Activated CD4-positive, alpha-beta T cell treated with anti-CD3 and anti-CD28 coated beads, Interleukin-2, amount 10 ng/mL, durations not matched to agents 24 days and 14 days (primary cell): ENCODE measurements at places on chromosomes 6 and 20. TPM values are rescaled to one million over a fixed set of nuclear protein-coding genes. Genes with fewer than 3 reads are reported as not detected.

The CST5 gene
- not detected in 2 replicates for total RNA-seq

The TCF15 gene
- total RNA-seq: 0.12 TPM in 1 of 2 replicates, not detected in the other

The KCNG1 gene
- total RNA-seq: 9.8 and 12.3 TPM in 2 replicates

DNA sequence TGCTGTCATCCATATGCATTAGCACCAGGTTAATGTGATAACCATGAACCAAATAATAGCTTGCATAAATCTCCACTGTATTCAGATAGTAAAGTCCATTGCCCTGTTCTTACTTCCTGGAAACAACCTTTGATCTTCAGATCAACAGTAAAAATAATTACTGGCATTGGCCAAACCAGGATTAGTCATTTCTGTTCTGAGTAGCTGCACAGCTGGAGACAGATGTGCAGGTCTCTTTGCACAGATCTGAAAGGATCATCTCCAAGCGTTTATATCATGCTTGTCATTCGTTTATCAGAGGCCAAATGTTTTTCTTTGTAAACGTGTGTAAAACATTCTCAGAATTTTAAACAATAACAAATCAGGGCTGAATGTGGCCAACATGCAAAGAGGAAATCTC is 134.4 kb upstream of the HMGCLL1 start:
- no peaks in the 10 kb centered on the region for H3K36me3 ChIP-seq
- no peak overlapping the region for H3K4me3 ChIP-seq
- H3K27ac ChIP-seq: no peak overlapping the region
- no peaks in the 10 kb centered on the region for H3K4me1 ChIP-seq
- no peaks in the 10 kb centered on the region for H3K27me3 ChIP-seq

DNA sequence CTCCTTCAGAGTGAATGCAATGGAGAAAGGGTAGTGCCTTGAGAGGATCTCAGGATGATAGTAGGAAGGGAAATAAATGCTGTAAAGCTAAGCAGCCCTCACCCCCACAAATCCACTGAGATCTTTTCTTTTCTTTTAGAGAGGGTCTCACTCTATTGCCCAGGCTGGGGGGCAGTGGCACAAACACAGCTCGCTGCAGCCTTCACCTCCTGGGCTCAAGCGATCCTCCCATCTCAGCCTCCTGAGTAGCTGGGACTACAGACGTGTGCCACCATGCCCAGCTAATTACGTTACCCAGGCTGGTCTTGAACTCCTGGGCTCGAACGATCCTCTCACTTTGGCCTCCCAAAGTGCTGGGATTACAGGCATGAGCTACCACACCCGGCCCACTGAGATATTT is 16.0 kb upstream of the AVP start:
- no peak overlapping the region for H3K4me3 ChIP-seq
- DNase-seq: no peak
- H3K27me3 ChIP-seq: peaks cover 5% of the 10 kb centered on the region
- no peak overlapping the region for H3K27ac ChIP-seq

GRCh38 chr6:157699777-157700636 is 123.0 kb upstream of the SNX9 start:
- no peaks in the 10 kb centered on the region for H3K4me1 ChIP-seq
- no peak overlapping the region for H3K4me3 ChIP-seq
- DNase-seq: no peak
- H3K27me3 ChIP-seq: peaks cover 7% of the 10 kb centered on the region

- peaks cover 4% of the 10 kb centered on the region for H3K4me1 ChIP-seq
- peaks cover 20% of the 10 kb centered on the region for H3K27me3 ChIP-seq
- H3K4me3 ChIP-seq: no peak overlapping the region
- no peak overlapping the region for H3K27ac ChIP-seq
These were observed 36.0 kb downstream of the ANKS1A start for GRCh38 chr6:34924831-34925625.

GRCh38 chr6:56279331-56280080 is 32.1 kb upstream of the COL21A1 start:
- H3K27ac ChIP-seq: no peak overlapping the region
- no peak overlapping the region for H3K4me3 ChIP-seq
- no peaks in the 10 kb centered on the region for H3K4me1 ChIP-seq

GRCh38 chr20:62142252-62143080 is 728 bp downstream of the PSMA7 start:
- H3K36me3 ChIP-seq: peaks cover 55% of the 10 kb centered on the region
- peak overlapping the region; percentile 91 for H3K27ac ChIP-seq
- peak overlapping the region; percentile 94 for H3K4me3 ChIP-seq
- peaks cover 43% of the 10 kb centered on the region for H3K4me1 ChIP-seq

DNA sequence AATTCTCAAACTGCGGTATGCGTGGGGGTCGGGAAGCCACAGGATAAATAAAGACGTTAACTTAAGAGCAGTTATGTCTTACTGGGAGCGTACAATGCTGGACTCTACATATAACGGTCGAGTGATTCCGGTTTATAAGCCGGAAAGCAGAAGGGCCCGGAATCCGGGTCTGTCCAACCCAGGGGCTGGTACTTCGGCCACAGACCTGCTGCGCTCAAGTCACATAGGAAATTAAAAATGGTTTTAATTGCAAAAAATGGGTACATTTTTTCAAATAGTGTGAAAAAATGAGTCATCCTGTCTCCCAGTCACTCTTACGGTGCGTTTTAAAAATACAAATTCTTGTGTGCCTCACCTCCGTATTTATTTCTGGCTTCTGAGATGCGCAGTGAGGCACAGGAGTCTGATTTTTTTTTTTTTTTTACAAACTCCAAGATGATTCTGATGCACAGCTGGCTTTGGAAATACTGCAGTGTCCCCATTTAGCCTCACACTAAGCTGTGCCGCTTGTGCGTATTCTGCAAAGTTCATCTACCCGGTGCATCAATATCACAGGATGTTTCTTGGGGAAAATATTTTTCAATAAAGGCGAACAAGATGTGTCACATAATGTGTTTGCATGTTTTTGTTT is 1.0 kb downstream of the PCIF1 start:
- H3K27ac ChIP-seq: peak overlapping the region; percentile 88
- H3K27me3 ChIP-seq: no peaks in the 10 kb centered on the region
- peaks cover 21% of the 10 kb centered on the region for H3K4me1 ChIP-seq
- H3K36me3 ChIP-seq: peaks cover 28% of the 10 kb centered on the region
- DNase-seq: no peak
- H3K4me3 ChIP-seq: peak overlapping the region; percentile 99
